ENCODE measurements at places on chromosomes 13 and 19. TPM values are rescaled to one million over a fixed set of nuclear protein-coding genes. Genes with fewer than 3 reads are reported as not detected.

- H3K27ac ChIP-seq, result no peak overlapping the region
- peaks cover 54% of the 10 kb centered on the region for H3K27me3 ChIP-seq
- peaks cover 37% of the 10 kb centered on the region for H3K4me1 ChIP-seq
Observed at GRCh38 chr19:2252797-2253105, 3.5 kb downstream of the JSRP1 start.

GRCh38 chr13:36829753-36830152 is 10.7 kb downstream of the RFXAP start:
- no peaks in the 10 kb centered on the region for H3K36me3 ChIP-seq
- DNase-seq, result no peak
- no peak overlapping the region for H3K27ac ChIP-seq
- H3K4me1 ChIP-seq, result no peaks in the 10 kb centered on the region
- H3K27me3 ChIP-seq, result no peaks in the 10 kb centered on the region

Gene CYP2B6
- total RNA-seq, result not detected

DNA sequence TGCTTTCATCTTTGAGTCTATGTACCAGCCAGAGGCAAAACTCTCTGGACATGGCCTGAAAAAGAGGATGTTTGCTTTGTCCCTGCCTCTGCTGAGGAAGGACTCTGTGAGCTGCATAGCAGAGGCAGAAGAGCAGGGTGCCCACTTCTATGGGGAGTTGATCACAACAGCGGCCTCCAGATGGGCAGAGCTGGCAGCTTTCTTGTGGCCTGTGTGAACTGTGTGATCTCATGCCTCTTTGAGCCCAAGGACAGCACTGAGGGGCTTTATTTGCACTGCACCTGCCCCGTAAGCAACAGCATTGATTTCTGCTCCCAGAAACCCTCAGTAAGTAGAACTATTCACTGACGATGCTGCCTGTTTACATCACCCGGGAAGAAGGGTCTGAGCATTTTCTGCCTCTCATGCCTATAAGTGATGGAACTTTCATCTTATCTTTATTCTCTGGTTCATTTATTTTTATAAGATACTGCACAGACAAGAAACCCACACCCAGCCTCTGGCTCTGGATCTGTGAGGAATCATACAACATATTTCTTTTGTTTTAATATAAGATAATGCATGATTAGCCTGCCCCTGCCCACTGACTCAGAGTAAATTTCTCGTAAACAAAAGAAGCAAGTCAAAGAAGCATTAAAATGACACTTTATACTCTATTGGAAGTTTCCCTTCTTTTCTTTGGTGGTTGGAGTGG is 244.2 kb upstream of the SOX21 start:
- DNase-seq, result no peak
- no peak overlapping the region for H3K4me3 ChIP-seq
- no peaks in the 10 kb centered on the region for H3K4me1 ChIP-seq
- H3K36me3 ChIP-seq, result no peaks in the 10 kb centered on the region
- no peaks in the 10 kb centered on the region for H3K27me3 ChIP-seq

GRCh38 chr13:37091835-37092234 is 13.6 kb downstream of the CSNK1A1L start:
- no peak for DNase-seq
- no peaks in the 10 kb centered on the region for H3K36me3 ChIP-seq
- H3K27me3 ChIP-seq, result no peaks in the 10 kb centered on the region
- no peak overlapping the region for H3K27ac ChIP-seq

Gene CPAMD8
- total RNA-seq, result 2.4 TPM

GRCh38 chr13:101554420-101555125 is 102.1 kb downstream of the ITGBL1 start:
- DNase-seq, result no peak
- no peaks in the 10 kb centered on the region for H3K36me3 ChIP-seq
- H3K4me1 ChIP-seq, result no peaks in the 10 kb centered on the region

Gene NFIX
- total RNA-seq, result 62.8 TPM

DNA sequence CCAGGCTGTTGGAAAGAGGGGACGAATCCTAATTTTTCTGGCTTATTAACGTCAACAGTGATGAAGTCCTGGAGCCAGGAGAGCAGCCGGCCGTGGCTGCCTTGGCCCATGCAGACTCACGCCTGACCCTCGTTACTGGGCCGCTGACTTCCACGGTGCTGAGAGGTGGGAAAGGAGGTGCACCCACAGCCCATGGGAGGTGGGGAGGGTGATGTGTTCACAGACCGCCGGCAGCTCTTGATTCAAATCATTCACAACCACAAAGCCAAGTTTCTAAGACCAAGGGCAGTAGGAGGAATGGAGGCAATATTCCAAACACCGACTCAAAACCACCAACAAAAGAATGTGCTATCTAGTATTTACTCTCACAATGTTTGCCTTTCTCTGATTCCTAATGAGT is 24.3 kb downstream of the COL4A2 start:
- peaks cover 94% of the 10 kb centered on the region for H3K4me1 ChIP-seq
- no peak overlapping the region for H3K4me3 ChIP-seq
- no peaks in the 10 kb centered on the region for H3K27me3 ChIP-seq
- peak; percentile 63 for DNase-seq
- H3K36me3 ChIP-seq, result no peaks in the 10 kb centered on the region

Gene RUBCNL
- 2.0 TPM for total RNA-seq

Gene RGL3
- total RNA-seq, result 1.1 TPM

GRCh38 chr13:107812014-107812412 is 403.3 kb downstream of the LIG4 start:
- H3K27ac ChIP-seq, result no peak overlapping the region
- no peaks in the 10 kb centered on the region for H3K4me1 ChIP-seq
- no peak overlapping the region for H3K4me3 ChIP-seq

Gene POU4F1
- not detected for total RNA-seq

DNA sequence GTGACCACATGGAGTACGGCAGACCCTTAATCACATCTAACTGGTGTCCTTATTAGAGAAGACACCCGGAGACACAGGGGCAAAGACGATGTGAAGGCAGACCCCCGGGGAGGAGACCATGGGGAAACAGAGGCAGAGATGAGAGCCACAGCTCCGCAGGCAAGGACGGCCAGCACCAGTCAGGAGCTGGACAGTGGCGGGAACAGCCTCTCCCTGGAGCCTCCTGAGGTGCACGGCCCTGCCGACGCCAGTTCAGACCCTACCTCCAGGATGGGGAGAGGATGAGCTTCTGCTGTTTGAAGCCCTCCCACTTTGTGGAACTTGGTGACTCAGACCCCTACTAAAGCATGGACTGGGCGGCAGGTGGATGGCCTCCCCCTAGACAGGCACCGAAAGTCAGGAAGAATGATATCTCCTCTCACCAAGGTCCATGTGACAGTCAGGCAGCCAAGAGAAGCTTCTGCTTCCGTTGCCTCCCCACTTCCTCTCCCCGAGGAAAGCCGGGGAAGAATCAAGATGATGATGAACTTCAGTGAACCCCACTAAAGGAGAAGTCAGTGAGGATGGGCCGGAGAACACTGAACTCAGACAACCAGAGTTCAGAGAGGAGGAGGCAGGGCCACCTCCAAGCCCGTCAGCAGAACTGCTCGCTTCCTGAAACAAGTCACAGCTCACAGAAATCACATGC is 25.4 kb downstream of the RAB20 start:
- no peak overlapping the region for H3K4me3 ChIP-seq
- no peaks in the 10 kb centered on the region for H3K27me3 ChIP-seq
- no peaks in the 10 kb centered on the region for H3K36me3 ChIP-seq
- no peak overlapping the region for H3K27ac ChIP-seq
- DNase-seq, result peak; percentile 83
- H3K4me1 ChIP-seq, result no peaks in the 10 kb centered on the region

GRCh38 chr19:44580366-44580895 is 32.9 kb upstream of the IGSF23 start:
- H3K4me1 ChIP-seq, result no peaks in the 10 kb centered on the region
- peaks cover 7% of the 10 kb centered on the region for H3K27me3 ChIP-seq
- no peak for DNase-seq
- no peaks in the 10 kb centered on the region for H3K36me3 ChIP-seq

Gene SPINT2
- total RNA-seq, result 14.3 TPM

- peaks cover 15% of the 10 kb centered on the region for H3K4me1 ChIP-seq
- H3K27me3 ChIP-seq, result no peaks in the 10 kb centered on the region
Observed at GRCh38 chr19:55223291-55224037, 5.1 kb downstream of the TMEM86B start.

GRCh38 chr19:40800339-40800996 is 1.5 kb downstream of the EGLN2 start:
- peak overlapping the region; percentile 78 for H3K4me3 ChIP-seq
- H3K36me3 ChIP-seq, result no peaks in the 10 kb centered on the region
- peak overlapping the region; percentile 89 for H3K27ac ChIP-seq
- no peaks in the 10 kb centered on the region for H3K27me3 ChIP-seq

DNA sequence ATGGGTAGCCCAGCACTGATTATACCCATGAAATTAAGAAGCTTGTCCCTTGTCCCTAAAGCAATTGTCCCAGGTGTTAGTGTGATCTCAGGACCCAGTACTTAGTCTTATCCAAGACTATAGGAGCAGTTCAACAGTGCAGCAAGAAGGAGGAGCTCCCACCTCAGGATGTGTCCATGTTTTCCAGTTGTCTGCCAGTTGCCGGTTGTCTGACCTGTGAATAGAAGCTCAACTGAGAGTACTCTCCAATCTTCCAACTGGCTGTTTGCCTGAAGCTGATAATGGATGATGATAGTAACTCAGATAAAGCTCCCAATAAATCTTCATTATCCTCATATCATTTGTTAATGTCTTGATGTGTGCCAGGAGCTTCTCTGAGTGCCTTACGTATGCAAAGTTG is 107.2 kb upstream of the HTR2A start:
- no peak overlapping the region for H3K27ac ChIP-seq
- no peak for DNase-seq
- no peaks in the 10 kb centered on the region for H3K27me3 ChIP-seq
- no peaks in the 10 kb centered on the region for H3K4me1 ChIP-seq

GRCh38 chr13:50700664-50701305 is 142.7 kb downstream of the DLEU7 start:
- no peaks in the 10 kb centered on the region for H3K27me3 ChIP-seq
- H3K27ac ChIP-seq, result no peak overlapping the region
- no peaks in the 10 kb centered on the region for H3K4me1 ChIP-seq
- H3K4me3 ChIP-seq, result no peak overlapping the region
- no peaks in the 10 kb centered on the region for H3K36me3 ChIP-seq
- DNase-seq, result no peak

Gene EPS8L1
- not detected for total RNA-seq

DNA sequence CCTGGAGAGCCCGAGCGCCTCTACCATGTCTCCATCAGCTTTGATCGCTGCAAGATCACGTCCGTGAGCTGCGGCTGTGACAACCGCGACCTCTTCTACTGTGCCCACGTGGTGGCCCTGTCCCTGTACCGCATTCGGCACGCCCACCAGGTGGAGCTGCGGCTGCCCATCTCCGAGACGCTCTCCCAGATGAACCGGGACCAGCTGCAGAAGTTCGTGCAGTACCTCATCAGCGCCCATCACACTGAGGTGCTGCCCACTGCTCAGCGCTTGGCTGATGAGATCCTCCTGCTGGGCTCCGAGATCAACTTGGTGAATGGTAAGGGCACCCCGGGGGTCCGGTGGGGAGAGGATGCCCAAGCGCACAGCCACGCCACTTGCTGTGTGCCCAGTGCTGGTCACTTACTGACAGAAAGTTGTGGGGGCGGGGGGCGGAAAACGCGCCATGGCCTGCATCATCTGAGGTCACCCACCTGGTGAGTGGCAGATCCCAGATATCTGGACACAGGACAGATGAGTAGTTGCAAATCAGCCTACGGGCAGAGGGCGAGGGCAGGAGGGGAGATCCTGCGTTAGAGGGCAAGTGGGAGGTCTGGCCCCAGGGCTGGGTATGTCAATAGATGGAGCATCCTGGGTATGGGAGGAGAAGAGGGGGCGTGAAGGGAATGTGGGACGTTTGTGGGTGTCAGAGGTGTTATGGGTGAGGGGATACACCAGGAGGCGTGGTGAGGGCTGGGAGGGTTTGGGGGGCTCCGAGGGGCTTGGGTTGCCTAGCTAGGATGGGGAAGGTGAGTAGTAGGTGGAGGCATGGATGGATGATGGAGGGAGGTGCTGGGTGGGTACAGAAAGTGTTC is 9.8 kb downstream of the ZSWIM4 start:
- H3K4me3 ChIP-seq, result no peak overlapping the region
- H3K4me1 ChIP-seq, result no peaks in the 10 kb centered on the region
- H3K36me3 ChIP-seq, result no peaks in the 10 kb centered on the region
- peak; percentile 79 for DNase-seq

DNA sequence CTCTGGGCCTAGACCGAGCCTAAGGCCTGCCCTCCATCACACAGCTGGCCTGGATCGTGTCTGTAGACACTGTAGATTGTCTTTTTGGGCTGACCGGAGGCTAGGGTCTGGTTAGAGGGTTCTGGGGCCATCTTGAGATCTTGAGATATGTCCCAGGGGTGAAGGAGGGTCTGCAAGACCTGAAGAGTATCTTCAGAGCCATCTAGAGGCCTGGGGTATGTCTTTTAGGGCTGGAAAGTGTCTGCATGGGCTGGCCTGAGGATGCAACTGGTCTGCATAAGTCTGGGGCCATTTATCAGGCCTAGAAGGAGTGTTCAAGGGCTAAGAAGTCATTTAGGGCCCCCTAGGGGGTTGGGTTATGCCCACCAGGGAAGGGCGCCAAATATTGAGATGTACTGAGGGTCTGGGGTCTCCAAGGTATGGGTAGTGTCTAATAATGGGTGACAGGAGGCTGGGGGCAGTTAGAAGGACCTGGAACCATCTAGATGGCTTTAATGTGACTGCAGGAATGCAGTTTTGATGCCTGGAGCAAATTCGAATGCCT is 555 bp downstream of the SCAF1 start:
- H3K27me3 ChIP-seq, result no peaks in the 10 kb centered on the region
- peaks cover 27% of the 10 kb centered on the region for H3K36me3 ChIP-seq
- no peak for DNase-seq
- H3K4me3 ChIP-seq, result peak overlapping the region; percentile 95
- peak overlapping the region; percentile 100 for H3K27ac ChIP-seq
- H3K4me1 ChIP-seq, result peaks cover 60% of the 10 kb centered on the region

Gene IRGC
- not detected for total RNA-seq

DNA sequence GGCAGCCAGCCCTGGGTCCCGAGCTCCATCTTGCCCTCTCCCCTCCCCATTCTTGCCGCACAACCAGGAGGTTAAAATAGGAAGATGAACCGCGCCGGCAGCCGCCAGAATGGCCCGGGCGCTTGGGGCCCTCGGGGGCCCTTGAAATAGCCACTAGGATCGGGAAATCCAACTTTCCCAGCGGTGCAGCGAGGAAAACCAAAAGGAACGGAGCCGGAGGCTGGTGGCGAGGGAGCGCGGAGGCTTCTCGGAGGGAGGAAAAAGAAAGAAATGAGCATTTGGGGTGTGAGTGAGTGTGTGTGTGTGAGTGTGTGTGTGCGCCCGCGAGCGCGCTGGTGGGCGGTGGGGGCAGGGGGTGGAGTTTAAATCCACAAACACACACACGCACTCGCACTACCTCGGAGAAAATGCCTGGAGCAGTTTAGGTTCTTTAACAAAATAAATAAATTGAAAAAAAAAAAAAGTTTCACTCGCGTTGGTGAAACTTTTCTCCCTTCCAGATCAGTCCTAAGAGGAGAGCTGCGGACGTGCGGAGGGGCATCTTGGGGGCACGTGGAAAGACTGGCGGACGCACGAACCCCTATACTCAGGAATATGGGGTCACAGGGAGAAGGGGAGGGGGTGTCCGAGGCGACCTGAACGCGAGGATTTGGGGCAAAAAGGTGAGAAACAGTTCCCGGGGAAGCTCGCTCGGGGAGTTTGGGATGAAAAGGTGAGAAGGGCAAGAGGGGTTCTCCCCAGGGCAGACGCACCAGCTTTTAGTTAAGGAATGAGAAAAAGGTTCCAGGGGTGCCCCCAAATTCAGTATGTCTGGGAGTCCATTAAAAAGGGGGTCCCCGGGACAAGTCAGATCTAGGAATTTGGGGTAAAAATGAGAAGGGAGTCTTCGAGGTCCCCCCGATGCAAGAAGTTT is 1.3 kb downstream of the RFX2 start:
- peak overlapping the region; percentile 93 for H3K27ac ChIP-seq
- no peaks in the 10 kb centered on the region for H3K27me3 ChIP-seq
- H3K36me3 ChIP-seq, result no peaks in the 10 kb centered on the region
- peak; percentile 90 for DNase-seq

Gene IL12RB1
- 1.4 TPM for total RNA-seq

Gene SULT2B1
- not detected for total RNA-seq

Data from sigmoid colon (tissue), 7 donors.